Osteocyte (in vitro differentiated cells): ENCODE measurements at places on chromosomes 3 and 15.

GRCh38 chr15:70806992-70807712 is 43.8 kb upstream of the UACA start:
- no peak for DNase-seq

- no peak for DNase-seq
Observed at GRCh38 chr3:144344925-144345548, 373.4 kb downstream of the DIPK2A start.

- no peak for DNase-seq
Observed at GRCh38 chr3:148366743-148367410, 330.8 kb upstream of the AGTR1 start.

DNA sequence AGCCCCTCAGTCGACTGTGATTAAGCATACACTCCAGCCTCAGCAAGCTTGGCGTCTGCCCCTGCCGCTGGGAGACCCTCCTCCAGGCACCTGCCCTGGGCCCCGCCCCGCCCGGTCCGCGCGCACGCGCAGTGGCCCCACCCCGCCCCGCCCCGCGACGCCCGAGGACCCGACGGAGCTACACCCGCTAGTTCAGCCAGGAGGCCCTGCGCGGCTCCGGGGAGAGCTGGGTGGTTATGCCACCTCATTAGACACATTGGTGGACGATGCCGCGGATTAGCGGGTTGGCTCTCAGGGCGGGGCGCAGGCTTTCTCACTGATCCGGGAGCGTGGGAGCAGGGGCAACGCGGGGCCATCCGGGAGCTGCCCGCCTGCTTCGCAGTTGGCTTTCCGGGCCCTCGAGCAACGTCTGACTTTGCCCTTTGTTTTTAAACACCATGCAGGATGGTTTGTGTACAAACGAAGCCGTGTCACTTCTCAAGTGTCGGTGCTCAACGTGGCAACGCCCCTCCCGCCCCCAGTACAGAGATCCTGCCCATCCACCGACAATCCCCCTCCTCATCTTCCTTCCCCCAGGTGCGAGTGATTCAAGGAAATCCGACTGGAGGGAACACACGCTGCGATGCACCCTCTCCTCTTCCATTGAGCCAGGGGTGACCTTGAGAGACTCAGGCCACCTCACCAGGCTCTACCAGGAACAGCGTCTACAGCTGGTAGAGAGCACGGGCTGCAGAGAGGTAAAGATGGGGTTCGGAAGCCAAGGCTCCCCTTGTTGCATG is 109.3 kb downstream of the SHQ1 start:
- no peak for DNase-seq

- no peak for DNase-seq
Observed at GRCh38 chr3:101518421-101518871, 5.4 kb upstream of the SENP7 start.

DNA sequence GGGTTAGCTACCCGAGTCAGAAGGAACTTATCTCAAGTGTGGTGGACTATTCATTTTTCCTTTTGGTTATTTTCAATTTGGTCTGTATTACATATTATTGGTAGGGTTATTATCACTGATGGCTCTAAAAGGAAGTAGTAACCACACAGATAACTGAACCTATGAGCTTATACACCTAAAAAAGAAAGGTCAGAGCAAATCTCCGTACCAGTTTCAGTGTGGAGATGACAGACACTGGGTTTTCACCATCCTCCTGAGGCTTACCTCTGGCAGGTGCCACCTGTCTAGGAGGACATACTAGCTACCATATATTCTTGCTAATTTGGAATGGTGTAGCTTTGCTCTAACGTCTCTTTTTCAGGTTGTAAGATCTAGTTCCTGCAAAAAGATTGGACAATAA is 10.2 kb downstream of the GAP43 start:
- no peak for DNase-seq

DNA sequence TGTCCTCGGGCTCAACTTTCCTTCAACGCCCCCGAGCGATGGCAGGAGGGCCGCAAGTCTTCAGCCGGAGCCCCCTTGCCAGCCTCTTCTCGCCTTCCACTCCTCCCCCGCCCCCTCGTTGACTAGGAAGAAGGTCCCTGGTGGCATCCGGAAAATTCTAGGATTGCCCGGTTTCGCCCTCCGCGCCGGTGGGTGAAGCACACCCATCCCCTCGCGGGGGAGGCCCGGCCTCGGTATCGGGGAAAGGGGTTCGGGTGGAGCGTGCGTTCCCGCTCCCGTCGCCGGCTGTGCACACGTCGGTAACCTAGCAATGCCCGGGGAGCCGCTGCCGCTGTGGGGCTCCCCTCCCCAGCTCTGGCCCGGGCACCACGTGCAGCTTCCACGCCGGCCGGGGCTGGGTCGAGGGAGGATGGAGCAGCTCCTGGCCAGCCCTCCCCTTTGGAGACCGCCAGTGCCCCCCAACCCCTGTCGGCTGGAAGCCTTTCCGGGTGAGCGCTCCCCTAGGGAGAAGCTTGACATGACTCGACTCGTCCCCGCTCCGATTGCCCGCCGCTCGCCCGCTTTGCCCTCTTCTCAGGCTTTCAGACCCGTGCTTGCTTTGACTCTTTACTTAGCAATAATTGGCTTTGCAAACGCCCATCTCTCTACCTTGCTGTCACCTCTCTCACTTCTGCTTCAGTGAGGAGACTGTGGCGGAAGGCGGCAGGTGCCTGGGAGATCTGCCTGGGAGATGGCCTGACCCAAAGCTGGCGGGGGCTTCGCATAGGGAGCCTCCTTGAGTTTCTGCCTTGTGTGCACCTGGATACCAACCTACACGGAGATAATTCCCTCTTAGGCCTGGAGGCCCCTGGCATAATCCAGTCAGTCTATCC is 1.3 kb downstream of the CACNA1D start:
- DNase-seq: no peak
